Left kidney (tissue), 8 donors: ENCODE measurements at places on chromosomes 16 and 17. TPM values are rescaled to one million over a fixed set of nuclear protein-coding genes. Genes with fewer than 3 reads are reported as not detected.

DNA sequence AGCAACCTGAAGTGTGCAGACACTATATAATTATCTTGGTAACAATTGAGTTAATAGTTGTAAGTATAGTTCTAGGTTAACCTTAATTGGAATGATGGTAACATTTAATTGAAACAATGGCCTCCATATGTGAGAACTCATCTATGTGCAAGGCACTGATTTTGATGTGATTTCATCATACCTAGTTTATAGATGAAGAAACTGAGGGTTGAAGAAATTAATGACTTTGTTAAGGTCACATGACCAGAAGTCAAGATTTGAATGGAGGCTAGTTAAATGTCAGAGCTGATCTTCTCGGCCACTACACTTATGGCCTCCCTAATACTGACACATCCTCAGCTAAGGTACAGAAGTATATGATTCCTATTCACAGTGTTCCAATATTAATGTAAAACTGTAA, 128.2 kb upstream of the PSMD7 start:
- DNase-seq, result no peak

- no peak for DNase-seq
Measured at GRCh38 chr17:56793957-56794356, 39.8 kb downstream of the C17orf67 start.

DNA sequence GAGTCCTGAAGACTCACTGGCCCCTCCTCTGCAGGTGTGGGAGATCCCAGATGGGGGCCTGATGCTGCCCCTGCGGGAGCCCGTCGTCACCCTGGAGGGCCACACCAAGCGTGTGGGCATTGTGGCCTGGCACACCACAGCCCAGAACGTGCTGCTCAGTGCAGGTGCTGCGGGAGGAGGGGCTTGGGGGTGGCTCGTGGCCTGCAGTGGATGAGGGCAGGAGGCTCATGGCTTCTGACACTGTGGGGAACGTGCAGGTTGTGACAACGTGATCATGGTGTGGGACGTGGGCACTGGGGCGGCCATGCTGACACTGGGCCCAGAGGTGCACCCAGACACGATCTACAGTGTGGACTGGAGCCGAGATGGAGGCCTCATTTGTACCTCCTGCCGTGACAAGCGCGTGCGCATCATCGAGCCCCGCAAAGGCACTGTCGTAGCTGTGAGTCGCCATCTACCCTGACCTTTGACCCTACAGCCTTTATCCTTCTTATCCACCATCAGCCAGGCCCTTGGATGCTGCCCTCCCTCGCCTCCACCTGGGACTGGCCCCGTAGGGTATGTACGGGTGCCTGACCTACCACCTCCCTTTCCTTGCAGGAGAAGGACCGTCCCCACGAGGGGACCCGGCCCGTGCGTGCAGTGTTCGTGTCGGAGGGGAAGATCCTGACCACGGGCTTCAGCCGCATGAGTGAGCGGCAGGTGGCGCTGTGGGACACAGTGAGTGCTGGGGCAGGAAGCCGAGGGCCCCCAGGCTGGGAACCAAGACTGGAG, 3.6 kb downstream of the CORO1A start:
- DNase-seq, result no peak

APOH gene
- polyA plus RNA-seq, result not detected

CLEC3A gene
- polyA plus RNA-seq, result not detected
